CD4-positive, alpha-beta T cell treated with Interferon gamma for 1 hour (primary cell): ENCODE measurements at places on chromosomes 3 and 15.
A peak's percentile ranks its signal among the peaks of the same experiment; 100 is the strongest.

GRCh38 chr3:186383026-186383993, 21.3 kb upstream of the DGKG start:
- DNase-seq, result no peak

DNA sequence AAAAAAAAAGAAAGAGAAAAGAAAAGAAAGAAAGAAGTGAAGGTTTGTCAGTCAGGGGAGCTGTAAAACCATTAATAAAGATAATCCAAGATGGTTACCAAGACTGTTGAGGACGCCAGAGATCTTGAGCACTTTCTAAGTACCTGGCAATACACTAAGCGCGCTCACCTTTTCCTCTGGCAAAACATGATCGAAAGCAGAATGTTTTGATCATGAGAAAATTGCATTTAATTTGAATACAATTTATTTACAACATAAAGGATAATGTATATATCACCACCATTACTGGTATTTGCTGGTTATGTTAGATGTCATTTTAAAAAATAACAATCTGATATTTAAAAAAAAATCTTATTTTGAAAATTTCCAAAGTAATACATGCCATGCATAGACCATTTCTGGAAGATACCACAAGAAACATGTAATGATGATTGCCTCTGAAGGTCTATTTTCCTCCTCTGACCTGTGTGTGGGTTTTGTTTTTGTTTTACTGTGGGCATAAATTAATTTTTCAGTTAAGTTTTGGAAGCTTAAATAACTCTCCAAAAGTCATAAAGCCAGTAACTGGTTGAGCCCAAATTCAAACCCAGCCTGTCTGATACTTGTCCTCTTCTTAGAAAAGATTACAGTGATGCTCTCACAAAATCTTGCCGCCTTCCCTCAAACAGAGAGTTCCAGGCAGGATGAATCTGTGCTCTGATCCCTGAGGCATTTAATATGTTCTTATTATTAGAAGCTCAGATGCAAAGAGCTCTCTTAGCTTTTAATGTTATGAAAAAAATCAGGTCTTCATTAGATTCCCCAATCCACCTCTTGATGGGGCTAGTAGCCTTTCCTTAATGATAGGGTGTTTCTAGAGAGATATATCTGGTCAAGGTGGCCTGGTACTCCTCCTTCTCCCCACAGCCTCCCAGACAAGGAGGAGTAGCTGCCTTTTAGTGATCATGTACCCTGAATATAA, 2.0 kb downstream of the B2M start:
- DNase-seq, result no peak

DNA sequence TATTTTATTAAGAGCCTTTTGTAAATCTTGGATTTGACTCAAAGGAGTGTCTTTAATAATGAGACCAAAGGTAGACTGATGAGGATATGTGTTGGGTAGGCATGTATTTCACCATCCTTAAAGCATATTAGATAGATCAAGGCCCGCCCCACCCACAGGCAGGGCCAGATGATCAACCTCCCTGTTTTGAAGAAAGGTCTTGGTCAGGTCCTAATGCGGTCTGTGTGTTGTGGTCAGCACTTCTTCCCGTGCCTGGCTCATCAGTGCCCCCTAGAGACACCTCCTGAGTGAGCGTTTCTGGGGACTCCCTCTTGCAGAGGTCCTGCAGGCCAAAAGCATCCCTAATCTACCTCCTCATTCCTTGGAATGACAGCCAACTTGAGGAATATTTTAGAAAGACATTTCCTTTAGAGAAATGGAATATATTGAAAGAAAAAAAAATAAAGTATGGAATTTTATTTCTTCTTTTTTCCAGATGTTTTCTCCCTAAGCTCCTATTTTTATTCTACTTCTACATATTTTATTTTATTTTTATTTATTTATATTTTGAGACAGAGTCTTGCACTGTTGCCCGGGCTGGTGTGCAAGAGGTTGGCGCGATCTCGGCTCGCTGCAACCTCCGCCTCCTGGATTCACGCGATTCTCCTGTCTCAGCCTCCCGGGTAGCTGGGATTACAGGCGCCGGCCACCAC, 6.0 kb downstream of the TM4SF4 start:
- peak; percentile 41 for DNase-seq

GRCh38 chr3:60754617-60755016, 496.6 kb downstream of the FHIT start:
- no peak for DNase-seq

GRCh38 chr3:142272200-142272891, 47.0 kb upstream of the GK5 start:
- no peak for DNase-seq

- DNase-seq, result no peak
These were observed 452.2 kb upstream of the TPRG1 start for GRCh38 chr3:188719545-188719944.

- DNase-seq, result peak; percentile 60
These were observed 16.8 kb downstream of the ATP10A start for GRCh38 chr15:25846377-25846776.

- DNase-seq, result no peak
These were observed 460.0 kb downstream of the PDCD6IP start for GRCh38 chr3:34258271-34258998.

GRCh38 chr3:131883711-131884407, 151.0 kb downstream of the CPNE4 start:
- no peak for DNase-seq

- no peak for DNase-seq
These were observed 2.1 kb downstream of the MAGEL2 start for GRCh38 chr15:23645371-23646164.

DNA sequence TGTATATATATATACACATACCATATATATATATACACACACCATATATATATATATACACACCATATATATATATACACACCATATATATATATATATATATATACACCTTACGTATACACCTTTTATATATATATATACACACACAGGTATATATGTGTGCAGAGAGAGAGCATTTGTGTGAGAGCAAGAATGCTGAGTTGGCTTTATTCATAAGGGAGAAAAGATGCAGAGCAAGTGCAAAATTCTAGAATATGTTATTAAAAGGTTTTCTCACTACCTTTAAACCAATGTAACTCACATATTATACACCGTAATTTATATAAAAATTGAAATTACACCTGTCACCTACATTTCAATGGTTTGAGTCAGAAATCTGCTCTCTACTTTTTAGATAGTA, 107.2 kb upstream of the ALCAM start:
- DNase-seq, result no peak

GRCh38 chr15:57356636-57357035, 19.7 kb upstream of the CGNL1 start:
- no peak for DNase-seq

DNA sequence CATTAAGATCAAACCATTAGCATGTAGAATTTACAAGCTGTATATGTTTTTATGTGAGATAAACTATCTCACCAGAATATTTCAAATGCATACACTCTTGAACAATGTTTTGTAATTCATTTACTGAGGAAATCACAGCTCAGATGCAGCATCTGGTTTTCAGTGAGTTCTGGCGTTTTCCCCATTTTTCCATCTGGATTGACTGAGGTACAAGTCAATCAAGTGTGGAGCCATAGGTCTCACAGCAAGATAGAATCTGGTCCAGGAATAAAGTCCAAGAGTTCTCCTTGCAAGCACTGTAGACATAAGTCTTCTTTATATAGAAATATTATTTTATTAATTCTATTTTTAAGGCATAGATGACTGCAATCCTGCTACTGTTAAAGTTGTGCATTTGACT, 219.3 kb downstream of the ZBBX start:
- no peak for DNase-seq

DNA sequence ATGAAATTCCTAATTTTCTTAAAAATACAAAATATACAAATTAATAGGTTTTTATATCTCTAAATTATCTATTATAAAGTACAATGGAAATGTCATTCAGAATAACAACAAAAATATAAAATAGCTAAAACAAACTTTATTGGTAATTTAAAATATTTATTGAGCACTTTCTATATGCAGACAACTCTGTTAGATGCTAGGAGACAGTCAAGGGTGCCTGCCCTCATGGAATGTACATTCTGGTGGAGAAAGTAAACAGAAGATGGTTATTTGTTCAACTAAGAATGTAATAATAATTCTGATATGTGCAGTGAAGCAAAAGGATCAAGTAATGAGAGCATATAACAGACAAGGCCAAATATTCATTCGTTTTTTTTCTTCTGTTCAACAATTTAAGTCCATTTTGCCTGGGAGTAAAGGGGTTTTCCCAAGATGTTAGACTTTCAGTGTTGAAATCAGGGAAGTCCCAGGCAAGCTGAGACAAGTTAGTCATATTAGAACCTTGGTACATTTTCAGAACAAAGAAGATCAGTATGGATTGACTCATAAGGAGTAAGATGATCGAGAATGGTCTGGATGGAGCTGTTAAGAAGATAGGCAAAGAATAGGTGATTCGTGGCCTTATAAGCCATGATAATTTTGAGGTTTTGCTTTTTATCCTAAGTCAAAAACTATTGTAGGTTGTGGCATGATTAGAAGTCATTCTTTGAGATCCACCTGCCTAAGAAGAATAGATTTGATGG, 150.2 kb upstream of the MLF1 start:
- DNase-seq, result no peak

- DNase-seq, result no peak
These were observed 20.1 kb upstream of the ZCWPW2 start for GRCh38 chr3:28328188-28329151.

GRCh38 chr3:4419386-4419785, 47.7 kb downstream of the SUMF1 start:
- DNase-seq, result no peak

DNA sequence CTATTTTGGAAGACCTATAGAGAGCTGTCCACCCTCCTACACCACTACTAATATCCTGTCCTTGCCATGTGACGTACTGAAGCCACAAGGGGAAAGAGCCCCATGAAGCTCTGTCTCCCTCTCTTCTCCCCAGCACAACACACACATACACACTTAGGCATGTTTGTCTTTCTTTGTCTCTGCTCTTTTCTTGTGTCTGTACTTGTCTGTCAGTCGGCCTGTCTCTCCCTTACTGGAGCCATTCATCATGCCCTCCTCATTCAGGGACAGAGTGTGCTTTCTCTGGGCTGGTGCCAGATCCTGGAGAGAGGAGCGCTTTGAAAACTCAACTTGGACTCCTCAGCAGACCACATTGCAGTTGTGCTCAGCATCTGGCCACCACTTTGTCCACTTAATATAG, 47.6 kb downstream of the PSMD6 start:
- DNase-seq, result no peak

- no peak for DNase-seq
These were observed 38.0 kb downstream of the APBA2 start for GRCh38 chr15:28923726-28924280.

DNA sequence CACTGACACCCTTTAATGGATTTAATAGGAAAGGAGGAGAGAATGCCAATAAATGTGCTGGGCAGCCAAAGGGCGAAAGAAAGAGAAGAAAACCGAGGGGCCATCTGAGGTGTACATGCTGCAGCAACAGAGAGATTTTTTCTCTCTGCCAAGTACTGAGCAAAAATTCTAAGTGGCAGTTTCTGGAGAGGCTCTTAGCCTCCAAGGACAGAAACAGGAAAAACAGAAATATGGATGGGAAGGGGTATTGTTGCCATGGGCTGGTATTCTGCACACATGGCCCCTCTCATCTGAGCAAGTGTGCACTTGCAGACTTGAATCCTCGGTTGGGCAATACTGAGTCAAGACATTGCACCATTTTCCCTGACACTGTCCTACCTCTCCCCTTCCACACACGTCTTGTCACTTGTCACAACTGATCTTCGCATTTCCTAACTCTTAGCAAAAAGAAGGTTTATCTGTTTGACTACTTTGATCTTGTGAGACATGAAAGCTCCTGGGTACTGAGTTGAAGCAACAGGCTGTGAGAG, 73.9 kb downstream of the PRICKLE2 start:
- DNase-seq, result no peak

GRCh38 chr3:191641789-191642188, 180.8 kb downstream of the PYDC2 start:
- DNase-seq, result no peak

- no peak for DNase-seq
These were observed 736 bp downstream of the IREB2 start for GRCh38 chr15:78438619-78439285.

DNA sequence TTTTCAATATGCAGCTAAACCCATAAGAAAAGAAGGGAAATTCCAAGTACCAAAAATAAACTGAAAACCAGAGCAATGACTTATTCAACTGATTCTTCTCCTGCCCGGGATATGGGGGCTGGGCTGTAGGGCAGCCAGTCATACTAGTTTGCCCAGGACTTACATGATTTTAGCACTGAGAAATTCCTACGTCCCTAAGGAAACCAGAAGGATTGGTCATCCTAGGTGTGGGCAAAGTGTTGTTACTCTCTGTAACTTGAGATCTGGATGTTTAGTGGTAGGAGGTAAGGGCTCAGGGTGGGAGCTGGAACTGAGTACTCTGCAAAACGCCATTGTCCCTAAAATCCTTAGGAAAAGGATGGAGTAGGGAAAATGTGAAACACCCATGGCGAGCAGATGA, 1.2 kb upstream of the DAZL start:
- DNase-seq, result no peak

DNA sequence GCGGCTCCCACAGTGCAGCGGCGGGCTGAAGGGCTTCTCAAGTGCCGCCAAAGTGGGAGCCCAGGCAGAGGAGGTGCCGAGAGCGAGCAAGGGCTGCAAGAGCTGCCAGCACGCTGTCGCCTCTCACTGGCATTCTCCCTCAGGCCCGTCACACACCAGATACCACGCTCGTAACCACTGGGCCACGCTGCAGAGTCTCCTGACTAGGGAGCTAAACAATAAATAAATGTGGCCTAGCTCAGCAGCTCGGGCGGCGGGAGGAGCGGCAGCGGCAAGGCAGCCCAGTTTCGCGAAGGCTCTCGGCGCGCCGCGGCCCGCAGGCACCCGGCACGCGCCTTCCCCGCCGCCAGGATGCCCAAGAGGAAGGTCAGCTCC, 55.9 kb upstream of the FAM174B start:
- no peak for DNase-seq

DNA sequence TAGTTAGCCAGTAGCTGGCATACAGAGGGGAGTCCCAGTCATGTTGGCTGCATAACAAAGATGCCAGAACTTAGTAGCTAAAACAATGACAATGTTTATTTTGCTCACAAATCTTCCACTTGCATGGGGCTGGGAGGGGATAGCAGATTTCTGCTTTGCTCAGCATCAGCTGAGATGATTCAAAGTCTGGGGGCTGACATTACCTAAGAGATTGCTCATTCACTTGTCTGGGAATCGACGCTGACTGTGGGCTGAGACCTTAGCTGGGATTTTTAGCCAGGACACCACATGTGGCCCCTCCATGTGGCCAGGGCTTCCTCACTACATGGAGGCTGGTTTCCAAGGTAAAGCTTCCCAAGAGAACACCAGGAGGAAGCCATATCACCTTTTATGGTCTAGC, 12.7 kb upstream of the CFAP100 start:
- no peak for DNase-seq

GRCh38 chr15:99113547-99114271, 8.8 kb downstream of the SYNM start:
- no peak for DNase-seq

DNA sequence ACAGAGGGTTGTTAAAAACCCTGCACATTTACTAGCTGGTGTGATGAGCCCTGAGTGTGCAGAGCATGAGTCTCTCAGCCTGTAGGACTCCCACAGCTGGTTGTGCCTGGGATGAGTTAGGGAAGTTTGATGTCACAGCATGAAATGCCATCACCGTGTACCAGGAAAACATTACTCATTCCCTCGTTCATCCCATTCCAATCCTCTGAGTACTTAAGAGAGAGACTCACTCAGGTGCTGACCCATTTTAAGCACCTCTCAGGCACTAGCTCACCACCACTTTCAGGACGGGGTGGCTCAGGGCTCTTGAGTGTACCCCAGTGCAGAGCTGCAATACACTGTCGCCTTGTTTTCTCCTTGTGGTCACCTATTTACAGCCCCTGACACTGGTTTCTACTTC, 18.7 kb downstream of the MGLL start:
- DNase-seq, result no peak

GRCh38 chr3:73225991-73226390, 164.5 kb downstream of the EBLN2 start:
- no peak for DNase-seq
